ENCODE measurements at places on chromosomes 7 and 10.

- DNase-seq = no peak
These were observed 319 bp upstream of the GATA3 start for GRCh38 chr10:8054244-8054493.

- DNase-seq = no peak
These were observed 50.5 kb upstream of the GPR141 start for GRCh38 chr7:37633048-37633447.

DNA sequence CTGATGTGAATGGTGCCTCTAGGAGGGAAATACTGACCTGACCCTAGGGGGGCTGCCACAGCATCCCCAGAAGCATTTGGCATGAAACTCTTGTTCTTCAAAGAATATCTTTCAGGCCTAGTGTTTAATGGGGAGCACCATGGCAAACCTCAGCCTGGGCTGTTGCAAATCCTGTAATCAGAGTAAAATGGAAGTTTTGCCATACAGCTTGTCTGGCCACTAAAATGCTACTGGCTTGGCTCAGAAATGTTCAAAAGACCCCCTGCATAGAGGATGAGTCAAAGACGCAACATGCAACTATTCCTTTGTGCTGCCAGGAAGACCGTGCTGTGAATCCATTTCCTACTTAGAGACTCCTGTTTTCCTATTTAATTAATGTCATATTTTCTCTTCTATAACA, 26.7 kb downstream of the HECW1 start:
- DNase-seq = no peak

- no peak for DNase-seq
These were observed 13.6 kb downstream of the TPK1 start for GRCh38 chr7:144822223-144822622.

- no peak for DNase-seq
These were observed 59.7 kb downstream of the IGF2BP3 start for GRCh38 chr7:23410446-23411183.

DNA sequence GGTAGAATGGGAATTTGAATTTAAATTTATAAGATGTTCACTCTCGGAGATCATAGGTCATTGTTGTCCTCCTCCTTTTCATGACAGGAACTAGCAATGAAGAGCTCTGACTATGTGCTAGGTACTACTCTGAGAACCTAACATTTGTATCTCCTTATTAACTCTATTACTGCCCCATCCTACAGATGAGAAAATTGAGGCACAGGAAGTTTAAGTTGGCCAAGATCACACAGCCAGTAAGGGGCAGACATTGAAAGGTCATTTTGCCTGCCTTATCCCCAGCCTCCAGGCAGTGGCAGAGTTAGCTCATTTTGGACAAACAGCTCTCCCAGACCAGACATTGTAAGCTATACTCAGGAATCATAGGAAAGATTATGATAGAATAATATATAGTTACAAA, 6.0 kb downstream of the SRGN start:
- no peak for DNase-seq

DNA sequence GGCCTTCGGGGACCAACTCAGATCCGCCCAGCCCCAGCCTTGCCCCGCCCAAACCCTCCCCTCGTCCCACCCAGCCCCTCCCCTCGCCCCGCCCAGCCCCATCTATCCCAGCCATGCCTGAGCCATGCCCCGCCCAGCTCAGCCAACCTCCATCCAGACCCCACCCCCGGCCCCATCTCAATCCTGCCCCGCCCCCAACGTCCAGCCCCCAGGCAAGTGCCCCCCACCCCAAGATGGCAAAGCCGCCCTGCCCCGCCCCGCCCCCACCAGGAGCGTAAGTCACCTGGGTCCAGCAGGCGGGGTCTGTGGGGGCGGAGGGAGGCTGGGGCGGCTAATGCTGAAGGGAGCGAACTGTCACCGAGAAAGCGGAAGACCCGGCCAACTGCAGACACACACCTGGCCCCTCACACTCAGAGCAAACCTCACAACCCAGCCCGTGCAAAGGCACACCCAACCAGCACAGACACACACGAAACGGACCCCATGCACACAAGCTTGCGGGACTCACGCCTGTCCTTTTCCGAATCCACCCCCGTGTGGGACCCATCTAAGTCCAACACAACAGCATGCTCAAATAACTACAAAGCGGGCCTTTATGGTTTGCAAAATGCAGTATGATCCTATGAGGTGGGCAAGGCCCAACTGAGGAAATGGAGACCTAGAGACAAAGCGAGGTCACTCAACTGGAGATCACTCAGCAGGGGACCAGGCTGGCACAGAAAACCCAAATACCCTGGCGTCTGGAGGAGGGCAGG, 11.5 kb upstream of the OGA start:
- peak; percentile 48 for DNase-seq

DNA sequence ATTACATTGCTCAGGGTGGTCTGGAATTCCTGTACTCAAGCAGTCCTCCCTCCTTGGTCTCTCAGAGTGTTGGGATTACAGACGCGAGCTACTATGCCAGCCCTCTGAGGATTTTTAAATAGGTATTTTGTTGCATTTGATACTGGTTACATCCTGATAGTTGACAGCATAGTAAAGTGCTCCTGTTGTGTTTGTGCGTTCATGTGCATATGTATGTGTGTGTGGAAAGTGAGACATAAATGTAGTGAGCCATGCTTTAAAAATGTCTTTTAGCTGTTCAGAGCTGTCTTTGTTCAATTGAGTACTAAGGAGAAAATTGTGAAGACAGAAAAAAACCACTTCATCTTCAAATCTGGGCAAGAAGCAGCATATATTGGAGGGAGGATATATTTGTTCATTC, 27.8 kb downstream of the ZNRF2 start:
- DNase-seq = no peak

GRCh38 chr7:36151921-36152755, 916 bp upstream of the EEPD1 start:
- DNase-seq = no peak

GRCh38 chr10:71804077-71804476, 30.8 kb upstream of the VSIR start:
- DNase-seq = no peak
